ENCODE measurements at places on chromosomes 5 and 9.

DNA sequence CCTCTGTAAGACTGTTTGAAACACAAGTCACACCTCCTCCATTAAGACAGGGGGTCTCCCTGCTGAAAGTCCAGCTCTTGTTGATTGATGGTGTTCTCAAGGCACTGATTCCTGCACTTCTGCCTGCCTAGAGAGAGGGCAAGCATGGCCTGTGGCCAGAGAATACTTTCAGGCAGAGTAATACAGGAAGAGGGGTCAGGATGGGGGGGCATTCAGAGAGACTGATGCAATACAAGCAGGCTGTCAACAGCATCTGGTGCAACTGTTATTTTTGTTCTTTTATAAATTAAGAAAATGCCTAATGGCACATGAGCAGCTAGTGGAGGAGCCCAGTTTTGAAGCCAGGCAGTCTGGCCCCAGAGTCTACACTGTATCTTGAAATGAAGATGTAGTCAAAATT, 302.2 kb downstream of the DIRAS2 start:
- DNase-seq, result no peak

- no peak for DNase-seq
These were observed 294.2 kb upstream of the GRIN3A start for GRCh38 chr9:102032614-102033013.

DNA sequence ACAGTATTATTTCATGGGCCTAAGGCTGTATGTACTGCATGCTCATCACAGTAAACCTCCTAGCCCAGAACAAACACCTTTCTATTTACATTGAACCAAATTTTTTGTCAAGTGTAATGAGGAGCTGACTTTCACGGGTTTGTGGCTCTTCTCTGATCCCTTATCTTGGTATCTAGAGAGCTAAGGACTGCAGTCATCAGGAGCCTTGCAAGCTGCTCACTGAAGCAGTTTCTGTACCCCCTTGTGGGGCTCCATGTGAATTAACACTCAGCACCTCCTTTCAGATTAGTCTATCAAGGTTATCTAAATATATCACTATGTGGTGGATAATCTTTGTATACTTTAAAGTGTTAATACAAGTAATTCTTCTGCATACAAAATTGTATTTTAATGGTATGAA, 108.2 kb downstream of the AUH start:
- peak; percentile 17 for DNase-seq

DNA sequence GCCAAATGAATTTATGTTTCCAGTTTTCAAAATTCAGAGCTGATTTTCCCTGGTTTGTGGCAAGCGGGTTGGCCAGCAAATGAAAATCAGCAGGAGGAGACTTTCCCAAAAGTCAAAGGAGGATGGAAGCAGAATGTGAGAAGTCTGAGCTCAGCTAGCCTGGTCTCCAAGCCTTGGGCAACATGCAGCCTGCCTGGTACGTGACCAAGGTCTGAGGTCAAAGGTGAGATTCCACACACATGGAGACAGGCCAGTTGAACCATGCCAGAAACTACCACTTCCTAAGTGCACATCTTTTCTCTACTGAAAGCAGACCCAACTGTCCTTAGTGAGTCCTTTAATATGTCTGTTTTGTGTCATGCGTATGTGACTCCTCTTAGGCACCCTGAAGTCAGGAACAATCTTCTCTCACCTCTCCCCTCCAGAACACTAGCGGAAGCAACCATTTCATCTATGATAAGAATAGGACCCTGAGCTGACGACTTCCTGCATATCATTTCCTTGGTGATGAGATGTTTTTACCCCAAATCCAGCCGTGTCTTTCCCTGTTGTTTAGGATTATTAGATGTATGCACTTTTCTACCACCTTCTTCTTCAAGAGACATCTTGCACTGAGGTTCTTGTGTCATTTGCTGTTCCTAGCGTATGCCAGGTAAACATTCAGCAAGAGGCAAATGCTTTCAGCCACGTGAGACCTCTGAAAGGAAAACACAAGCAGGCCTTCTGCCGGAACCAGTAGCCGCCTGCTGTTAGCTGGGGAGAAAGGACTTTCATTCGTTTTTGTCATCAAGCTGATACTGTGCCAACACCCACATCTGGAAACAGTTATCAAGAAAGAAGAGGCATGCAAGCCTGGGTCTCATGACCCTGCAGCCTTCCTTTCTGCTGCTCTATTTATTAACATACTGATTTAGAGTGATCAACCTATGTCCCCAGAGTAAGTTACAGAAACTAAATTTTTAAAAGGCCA, 9.7 kb upstream of the TGFBI start:
- DNase-seq, result no peak

- no peak for DNase-seq
These were observed 162.2 kb downstream of the HSD17B3 start for GRCh38 chr9:96139592-96140295.

GRCh38 chr5:109105631-109106267, 304.0 kb downstream of the PJA2 start:
- no peak for DNase-seq

GRCh38 chr5:28468166-28468565, 1429.8 kb upstream of the CDH9 start:
- DNase-seq, result peak; percentile 2

DNA sequence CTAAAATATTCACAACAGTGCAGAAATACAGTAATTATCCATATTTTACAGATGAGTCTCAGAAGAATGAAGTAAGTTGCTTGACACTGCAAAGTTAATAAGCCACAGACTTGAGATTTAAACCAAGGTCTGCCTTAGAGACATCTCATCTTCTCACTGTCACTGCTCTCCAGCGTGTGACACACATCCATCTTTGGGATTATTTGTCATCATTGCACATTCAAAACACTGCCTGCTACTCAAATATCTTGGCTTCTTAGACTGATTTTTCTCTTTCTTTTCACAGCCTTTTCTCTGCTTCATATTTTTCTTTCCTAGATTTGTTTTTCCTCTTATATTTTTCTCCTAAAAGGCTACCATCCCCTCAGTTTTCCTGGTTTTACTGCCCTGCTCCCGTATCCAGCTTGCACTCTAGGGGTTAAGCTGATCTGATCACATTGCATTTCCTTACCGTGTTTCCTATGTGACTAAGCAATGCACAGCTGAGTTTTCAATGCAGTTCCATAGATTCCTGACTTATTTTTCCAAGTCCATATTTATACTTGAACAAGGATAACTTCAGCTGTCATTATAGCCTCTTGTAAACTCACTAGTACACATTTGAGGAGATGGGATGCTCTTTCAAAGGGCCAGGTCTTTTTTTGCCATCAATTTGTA, 353.0 kb downstream of the PLK2 start:
- no peak for DNase-seq

- DNase-seq, result no peak
These were observed 101.7 kb upstream of the FCN2 start for GRCh38 chr9:134778841-134779411.

DNA sequence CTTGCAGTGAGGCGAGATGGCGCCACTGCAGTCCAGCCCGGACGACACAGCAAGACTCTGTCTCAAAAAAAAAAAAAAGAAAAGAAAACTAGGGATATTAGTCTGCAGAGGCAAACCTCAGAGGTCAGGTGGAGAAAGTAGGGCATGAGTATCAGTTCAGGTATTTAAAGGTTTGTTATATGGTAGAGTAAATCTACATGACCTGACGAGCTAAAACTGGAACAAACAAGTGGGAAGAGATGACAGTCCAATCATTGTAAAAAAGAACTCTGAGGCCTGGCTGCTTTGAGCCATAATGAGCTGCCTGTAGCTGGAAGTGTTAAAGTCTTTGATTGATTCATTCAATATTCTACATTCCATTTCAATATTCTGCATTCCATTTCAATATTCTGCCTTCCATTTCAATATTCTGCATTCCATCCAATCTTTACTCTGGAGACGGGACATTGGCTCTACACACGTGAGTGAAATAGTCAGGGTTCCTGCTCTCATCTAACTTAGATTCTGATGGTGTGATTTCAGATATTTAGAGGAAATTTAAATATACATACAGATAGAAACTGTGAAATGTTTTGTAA, 28.9 kb upstream of the GRAMD2B start:
- no peak for DNase-seq

GRCh38 chr9:86368871-86369521, 14.8 kb upstream of the TUT7 start:
- no peak for DNase-seq

DNA sequence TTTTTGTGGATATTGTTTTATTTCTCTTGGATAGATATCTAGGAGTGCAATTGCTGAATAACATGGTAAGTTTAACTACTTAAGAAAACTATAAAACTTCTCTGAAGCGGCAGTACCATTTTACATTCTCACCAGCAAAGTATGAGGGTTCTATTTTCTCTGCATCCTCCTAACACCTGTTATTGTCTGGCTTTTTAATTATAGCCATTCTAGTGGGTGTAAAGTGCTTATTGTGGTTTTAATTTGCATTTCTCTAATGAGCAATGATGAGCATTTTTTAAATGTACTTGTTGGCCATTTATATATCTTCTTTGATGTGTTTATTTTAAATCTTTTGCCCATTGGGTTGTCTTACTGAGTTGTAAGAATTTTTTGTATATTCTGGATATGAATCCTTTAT, 28.7 kb downstream of the SMIM32 start:
- no peak for DNase-seq

GRCh38 chr5:3590967-3591900, 4.4 kb upstream of the IRX1 start:
- no peak for DNase-seq

DNA sequence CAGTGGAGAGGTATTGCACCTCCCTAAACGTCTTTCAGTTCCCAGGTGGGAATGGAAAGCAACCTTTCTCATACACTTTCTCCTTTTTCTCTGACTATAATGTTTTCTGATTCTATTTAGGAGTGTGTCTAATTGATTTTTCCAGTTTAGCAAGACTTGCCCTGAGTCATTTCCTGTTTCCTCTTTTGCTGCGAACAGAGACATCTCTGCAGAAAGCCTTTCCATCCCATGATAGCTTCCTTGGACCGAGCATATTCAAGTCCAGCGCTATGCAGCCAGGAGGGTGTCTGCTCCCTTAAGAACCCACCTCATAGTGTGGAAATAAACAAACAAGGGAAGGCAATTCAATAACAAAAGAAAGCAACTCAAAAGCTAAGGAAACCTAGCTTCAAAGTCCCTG, 60.0 kb upstream of the CDH6 start:
- DNase-seq, result no peak

DNA sequence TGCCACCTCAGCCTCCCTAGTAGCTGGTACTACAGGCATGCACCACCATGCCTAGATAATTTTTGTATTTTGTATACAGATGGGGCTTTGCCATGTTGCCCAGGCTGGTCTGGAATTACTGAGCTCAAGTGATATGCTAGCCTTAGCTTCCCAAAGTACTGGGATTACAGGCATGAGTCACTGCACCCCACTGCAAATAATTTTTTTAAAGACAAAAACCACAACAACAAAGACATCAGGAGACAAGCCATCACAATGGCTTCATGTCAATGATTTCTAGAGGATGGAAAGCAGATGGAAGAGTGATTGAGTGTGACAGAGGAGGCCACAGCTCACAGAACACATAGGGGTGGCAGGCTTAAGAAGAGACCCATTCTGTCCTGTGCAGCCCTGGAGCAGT, 97.9 kb upstream of the PCSK1 start:
- no peak for DNase-seq

GRCh38 chr5:157570531-157571200, 4.9 kb downstream of the ADAM19 start:
- no peak for DNase-seq

GRCh38 chr9:95815961-95816360, 59.5 kb upstream of the ERCC6L2 start:
- DNase-seq, result no peak

GRCh38 chr9:2874001-2874750, 30.3 kb upstream of the PUM3 start:
- no peak for DNase-seq

DNA sequence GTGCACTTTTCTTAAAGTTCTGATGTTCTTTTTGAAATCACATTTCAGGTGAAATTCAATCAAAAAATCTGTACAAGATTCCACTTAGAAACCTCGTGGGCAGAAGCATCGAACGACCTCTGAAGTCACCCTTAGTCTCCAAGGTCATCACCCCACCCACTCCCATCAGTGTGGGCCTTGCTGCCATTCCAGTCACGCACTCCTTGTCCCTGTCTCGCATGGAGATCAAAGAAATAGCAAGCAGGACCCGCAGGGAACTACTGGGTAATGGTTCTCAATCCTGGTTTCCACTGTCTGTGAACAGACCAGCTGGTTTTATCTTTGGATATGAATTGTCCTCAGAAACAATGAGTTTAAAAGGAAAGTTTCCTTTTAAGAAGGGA, 8.1 kb upstream of the SLC2A8 start:
- DNase-seq, result no peak

DNA sequence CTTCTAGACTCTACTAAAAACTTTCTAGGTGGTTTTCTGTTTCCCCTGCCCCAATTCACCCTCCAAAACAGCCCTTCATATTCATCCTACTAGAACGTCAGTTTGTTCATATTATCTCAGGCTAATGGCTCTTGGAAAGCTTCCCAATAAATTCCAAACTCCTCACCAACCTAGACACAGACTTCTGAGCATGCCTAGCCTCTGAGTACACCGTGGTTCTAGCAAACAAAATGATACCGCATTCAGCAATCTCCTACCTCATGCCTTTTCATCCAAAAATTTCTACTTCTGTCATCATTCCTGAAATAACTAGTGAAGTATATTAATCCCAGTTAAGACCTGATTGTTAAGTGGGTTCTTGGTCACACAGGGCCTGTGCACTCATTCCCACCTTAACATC, 46.5 kb upstream of the NR5A1 start:
- DNase-seq, result no peak

DNA sequence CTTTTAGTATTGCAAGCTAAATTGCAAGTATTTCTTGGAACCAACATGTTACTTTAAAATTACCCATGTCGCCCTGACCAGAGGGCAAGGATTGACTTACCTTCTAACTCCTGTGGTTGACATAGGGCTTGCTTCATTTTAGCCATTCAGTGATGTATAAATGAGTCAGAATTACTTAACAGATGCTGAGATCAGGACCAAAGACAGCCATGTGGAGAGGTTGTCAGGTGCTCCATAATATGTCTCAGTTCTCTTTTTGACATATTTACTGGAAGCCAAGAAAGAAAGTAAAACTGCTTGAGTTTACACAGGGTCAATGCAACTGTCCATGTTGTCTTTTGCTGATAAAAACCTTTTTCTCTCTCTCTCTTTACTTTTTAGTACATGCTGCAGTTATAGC, 33.2 kb downstream of the F2RL2 start:
- DNase-seq, result peak; percentile 42

- no peak for DNase-seq
These were observed 50.6 kb downstream of the IRX2 start for GRCh38 chr5:2700876-2701275.

GRCh38 chr9:122190597-122191381, 31.1 kb downstream of the MORN5 start:
- no peak for DNase-seq

- no peak for DNase-seq
These were observed 239.0 kb downstream of the FSTL4 start for GRCh38 chr5:133373121-133373870.

GRCh38 chr9:15352306-15352705, 45.3 kb upstream of the TTC39B start:
- no peak for DNase-seq

- no peak for DNase-seq
These were observed 73.8 kb downstream of the DAB2IP start for GRCh38 chr9:121725008-121725775.

GRCh38 chr9:89793124-89793495, 188.3 kb downstream of the GADD45G start:
- no peak for DNase-seq

- DNase-seq, result no peak
These were observed 9.7 kb upstream of the PPIC start for GRCh38 chr5:123046222-123046621.
